IMR-90 (cell line): ENCODE measurements at places on chromosomes 1 and 21. TPM values are rescaled to one million over a fixed set of nuclear protein-coding genes. Genes with fewer than 3 reads are reported as not detected.

GRCh38 chr1:174276087-174276486 lies 116.8 kb downstream of the RABGAP1L start:
- DNase-seq = no peak

DNA sequence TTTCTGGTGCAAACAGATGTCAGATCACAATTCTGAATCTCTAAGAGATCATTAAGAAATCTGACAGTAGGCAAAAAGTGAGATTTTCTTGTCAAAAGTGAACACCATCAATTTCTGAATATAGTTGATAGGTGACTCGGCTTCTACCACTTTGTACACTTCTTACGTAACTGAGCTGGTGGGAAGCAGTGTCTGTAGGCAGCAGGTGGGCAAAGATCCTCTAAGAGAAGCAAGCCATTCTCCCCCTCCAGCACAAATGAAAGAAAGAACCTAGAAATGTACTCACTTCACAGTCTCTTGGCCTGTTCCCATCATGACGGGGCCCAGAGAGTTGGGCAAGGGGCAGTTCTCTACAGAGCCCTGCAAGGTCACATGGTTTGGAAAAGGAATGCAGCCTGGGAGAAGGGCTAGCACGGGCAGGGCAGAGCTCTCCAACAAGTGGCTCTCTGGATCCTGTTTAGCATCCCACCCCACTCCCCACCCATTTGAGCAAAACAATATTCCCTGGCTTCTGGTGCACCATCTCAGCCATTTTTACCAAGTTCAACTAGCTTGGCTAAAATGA lies 412.6 kb downstream of the LTN1 start:
- DNase-seq = no peak

- no peak for DNase-seq
These were observed 29.9 kb upstream of the EXO1 start for GRCh38 chr1:241817956-241818612.

DNA sequence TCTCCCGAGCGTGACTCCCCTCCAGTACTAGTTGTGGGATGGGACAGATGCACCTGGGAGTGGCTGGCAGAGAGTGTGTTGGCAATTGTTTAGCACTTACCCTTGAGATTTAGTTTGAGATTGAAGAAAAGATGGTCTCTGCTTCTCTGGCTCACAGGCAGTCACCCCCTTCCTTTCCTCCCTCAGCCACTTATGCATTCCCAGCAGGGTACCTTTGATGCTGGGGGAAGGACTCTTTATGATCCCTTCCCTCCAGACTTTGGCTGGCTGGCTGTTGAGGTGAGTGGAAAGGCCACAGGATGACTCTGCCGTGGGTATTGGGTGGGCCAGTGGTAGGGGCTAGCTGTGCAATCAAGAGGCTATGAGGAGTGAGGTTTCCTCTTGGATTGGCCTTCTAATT lies 236.8 kb downstream of the CAMTA1 start:
- DNase-seq = no peak

NBPF26 gene
- 13.1 and 15.8 TPM in 2 replicates for total RNA-seq

COL6A2 gene
- total RNA-seq = 208 and 222 TPM in 2 replicates

ETV3L gene
- total RNA-seq = not detected in 2 replicates
